Pons (tissue), 1 donor: ENCODE measurements at places on chromosomes 7 and 10.

DNA sequence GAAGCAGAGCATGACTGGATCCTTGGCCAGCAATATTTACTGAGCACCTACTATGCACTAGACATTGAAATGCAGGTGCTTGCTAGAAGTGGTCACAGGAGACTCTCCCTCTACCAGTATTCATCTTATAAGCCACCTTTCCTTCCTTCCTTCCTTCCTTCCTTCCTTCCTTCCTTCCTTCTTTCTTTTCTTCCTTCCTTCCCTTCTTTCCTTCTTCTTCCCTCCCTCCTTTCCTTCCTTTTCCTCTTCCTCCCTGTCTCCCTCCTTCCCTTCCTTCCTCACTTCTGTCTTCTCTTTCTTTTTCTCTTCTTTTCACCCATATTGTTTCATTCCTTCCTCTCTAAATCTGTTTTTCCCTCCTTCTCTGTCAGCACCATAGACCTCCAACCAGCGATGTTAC lies 47.3 kb upstream of the TCF7L2 start:
- DNase-seq, result no peak

DNA sequence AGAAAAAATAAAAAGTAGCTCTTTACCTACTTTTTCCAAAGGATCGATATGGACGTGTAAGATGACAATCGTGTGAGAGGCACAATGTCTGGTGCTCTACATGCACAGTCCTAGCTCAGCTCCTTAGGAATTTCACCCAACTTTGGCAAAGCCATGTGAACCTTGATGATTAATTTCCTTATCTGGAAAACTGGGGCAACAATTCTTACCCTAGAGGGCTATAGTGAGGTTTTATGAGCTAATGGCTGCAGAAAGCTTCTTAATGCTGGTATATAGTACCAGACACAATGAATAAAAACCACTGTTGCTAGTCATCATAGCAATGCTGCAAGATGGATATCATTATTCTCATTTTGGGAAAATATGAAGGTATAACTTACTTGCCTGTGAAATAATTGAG lies 202.7 kb downstream of the PARD3 start:
- no peak for DNase-seq

- no peak for DNase-seq
Measured at GRCh38 chr10:12806228-12807095, 195.1 kb downstream of the CCDC3 start.

DNA sequence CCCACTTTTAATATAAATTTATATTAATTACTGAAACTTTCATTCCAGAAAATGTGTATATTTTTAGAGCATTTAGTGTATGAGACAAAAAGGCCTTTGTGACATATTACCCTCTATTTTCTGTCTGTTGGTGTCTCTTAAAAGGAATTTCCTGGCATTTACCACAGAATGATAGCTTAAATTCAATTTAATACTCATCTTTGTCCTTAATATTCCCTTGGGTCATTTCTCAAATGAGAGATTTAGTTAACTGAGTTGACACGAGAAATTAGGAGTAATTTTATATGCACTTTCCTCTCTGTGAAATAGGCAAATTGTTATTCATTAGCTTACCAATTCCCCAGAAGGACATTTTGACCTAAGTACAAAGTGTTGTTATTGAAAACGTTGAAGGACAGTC lies 101.7 kb upstream of the CTTNBP2 start:
- DNase-seq, result no peak

GRCh38 chr10:7491949-7492659 lies 81.3 kb upstream of the SFMBT2 start:
- DNase-seq, result no peak

GRCh38 chr7:17934094-17934493 lies 6.2 kb downstream of the SNX13 start:
- no peak for DNase-seq

DNA sequence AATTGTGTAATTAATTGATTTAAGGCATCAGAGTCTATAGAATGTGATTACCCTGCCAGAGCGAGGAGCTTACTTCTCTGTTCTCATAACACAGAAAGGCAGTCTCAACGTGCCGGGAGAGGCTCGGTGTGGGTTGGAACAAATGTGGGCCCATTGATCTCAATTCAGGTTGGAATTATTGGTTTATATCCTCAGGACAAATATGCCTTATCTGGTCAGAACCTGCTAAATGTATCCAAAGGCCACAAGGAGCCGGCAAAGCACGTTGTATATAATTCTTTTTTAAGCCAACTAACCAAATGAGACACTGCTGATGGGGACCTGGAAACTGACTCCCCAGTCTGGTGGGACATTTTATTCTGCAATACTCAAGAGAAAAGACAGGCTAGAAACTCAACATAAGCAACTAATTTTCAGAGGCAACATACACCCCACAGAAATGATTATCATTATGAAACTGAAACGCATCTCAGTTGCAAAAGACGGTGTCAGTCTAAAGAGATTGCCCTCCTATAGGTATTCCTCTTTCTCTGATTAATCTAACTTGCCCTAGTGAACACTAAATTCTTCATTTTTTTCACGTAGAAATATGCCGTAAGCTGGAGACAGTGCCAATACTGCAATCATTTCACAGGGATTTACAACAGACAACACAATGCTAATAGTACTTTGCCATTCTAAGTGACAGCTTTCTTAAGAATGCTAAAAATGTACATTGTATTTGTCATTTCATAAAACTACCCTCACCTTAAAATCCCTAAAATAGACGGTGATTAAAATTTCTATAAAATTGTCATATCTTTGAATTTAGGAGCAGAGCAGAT lies 9.4 kb downstream of the EBF3 start:
- no peak for DNase-seq
